Cortex of kidney (tissue), 1 donor: ENCODE measurements at places on chromosomes 2 and 18.

GRCh38 chr2:179985163-179985820 is 21.8 kb downstream of the CWC22 start:
- DNase-seq = no peak

DNA sequence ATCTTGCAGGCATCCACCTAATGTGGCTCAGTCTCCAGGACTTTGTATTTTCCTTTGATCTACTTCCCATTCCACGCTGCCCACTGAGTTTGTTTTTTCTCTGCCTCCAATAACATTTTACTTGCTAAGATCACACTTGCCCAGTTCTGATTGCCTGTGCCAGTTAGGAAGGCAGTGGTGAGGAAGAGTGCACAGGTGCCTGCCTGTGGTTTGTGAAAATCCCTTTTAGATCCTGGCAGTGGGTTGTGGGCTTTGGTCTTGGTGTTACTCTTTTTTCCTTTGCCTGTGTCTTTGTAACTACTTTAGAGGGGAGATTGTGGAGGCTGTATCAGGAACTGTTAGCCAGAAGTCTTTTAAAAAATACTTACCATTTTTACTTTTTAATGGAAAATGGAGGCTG is 36.9 kb upstream of the KCNG2 start:
- DNase-seq = no peak

GRCh38 chr2:200962811-200963123 is 693 bp downstream of the ORC2 start:
- no peak for DNase-seq

DNA sequence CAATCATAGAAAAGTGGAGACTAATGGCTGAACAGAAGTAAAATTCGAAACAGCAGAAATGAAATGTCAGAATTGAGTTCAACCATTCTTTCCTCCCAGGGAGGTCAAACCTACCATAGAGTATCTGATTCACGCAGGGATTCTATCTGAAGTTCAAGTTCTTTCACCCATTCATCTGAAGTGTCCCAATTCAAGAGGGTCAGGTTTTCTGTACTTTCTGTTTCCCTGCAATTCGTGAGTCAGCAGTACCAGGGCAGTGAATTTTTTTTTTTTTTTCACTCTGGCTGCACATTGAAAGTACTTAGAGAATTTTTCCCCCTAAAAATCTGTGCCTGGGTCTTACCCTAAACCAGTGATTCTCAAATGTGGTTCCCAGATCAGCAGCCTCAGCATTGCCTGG is 40.9 kb upstream of the CCDC88A start:
- DNase-seq = no peak
